ENCODE measurements at places on chromosomes 3 and 15. TPM values are rescaled to one million over a fixed set of nuclear protein-coding genes. Genes with fewer than 3 reads are reported as not detected.

PLCH1 gene
- total RNA-seq: 0.27 TPM

EOMES gene
- not detected for total RNA-seq

RLBP1 gene
- total RNA-seq: not detected

DGKG gene
- total RNA-seq: 0.13 TPM

CX3CR1 gene
- total RNA-seq: not detected

DPPA4 gene
- total RNA-seq: not detected

TRIM42 gene
- not detected for total RNA-seq

DLG1 gene
- total RNA-seq: 101 TPM

MORC1 gene
- total RNA-seq: not detected

SLCO2A1 gene
- 2.2 TPM for total RNA-seq

GABRA5 gene
- not detected for total RNA-seq

ADAMTS9 gene
- total RNA-seq: 392 TPM

TRAK1 gene
- 52.7 TPM for total RNA-seq

SPESP1 gene
- 2.1 TPM for total RNA-seq

STRIT1 gene
- total RNA-seq: not detected

MRPL47 gene
- 50.6 TPM for total RNA-seq

SCN5A gene
- total RNA-seq: 23.7 TPM

CRYGS gene
- 1.7 TPM for total RNA-seq

ALG3 gene
- total RNA-seq: 33.3 TPM

AVEN gene
- 26.8 TPM for total RNA-seq

FRMD5 gene
- 25.8 TPM for total RNA-seq

SLC28A2 gene
- total RNA-seq: not detected

NR2E3 gene
- total RNA-seq: 0.27 TPM

DUOXA2 gene
- not detected for total RNA-seq

SMCO1 gene
- not detected for total RNA-seq

Data from thoracic aorta endothelial cell (primary cell).